ENCODE measurements at places on chromosomes 7 and 10.
A peak's percentile ranks its signal among the peaks of the same experiment; 100 is the strongest.

- H3K36me3 ChIP-seq: no peaks in the 10 kb centered on the region
- H3K4me3 ChIP-seq: no peak overlapping the region
- no peak for DNase-seq
These were observed 56.7 kb upstream of the EBF3 start for GRCh38 chr10:130020651-130021382.

GRCh38 chr10:125093974-125094705 is 66.2 kb downstream of the CTBP2 start:
- no peak overlapping the region for H3K4me3 ChIP-seq
- DNase-seq: no peak
- H3K36me3 ChIP-seq: no peaks in the 10 kb centered on the region
- no peak overlapping the region for H3K27ac ChIP-seq
- peaks cover 5% of the 10 kb centered on the region for H3K4me1 ChIP-seq
- H3K27me3 ChIP-seq: peaks cover 35% of the 10 kb centered on the region

- no peak overlapping the region for H3K4me3 ChIP-seq
- H3K4me1 ChIP-seq: no peaks in the 10 kb centered on the region
- H3K36me3 ChIP-seq: no peaks in the 10 kb centered on the region
- peaks cover 6% of the 10 kb centered on the region for H3K27me3 ChIP-seq
- no peak for DNase-seq
These were observed 357.6 kb upstream of the CELF2 start for GRCh38 chr10:10660054-10660453.

DNA sequence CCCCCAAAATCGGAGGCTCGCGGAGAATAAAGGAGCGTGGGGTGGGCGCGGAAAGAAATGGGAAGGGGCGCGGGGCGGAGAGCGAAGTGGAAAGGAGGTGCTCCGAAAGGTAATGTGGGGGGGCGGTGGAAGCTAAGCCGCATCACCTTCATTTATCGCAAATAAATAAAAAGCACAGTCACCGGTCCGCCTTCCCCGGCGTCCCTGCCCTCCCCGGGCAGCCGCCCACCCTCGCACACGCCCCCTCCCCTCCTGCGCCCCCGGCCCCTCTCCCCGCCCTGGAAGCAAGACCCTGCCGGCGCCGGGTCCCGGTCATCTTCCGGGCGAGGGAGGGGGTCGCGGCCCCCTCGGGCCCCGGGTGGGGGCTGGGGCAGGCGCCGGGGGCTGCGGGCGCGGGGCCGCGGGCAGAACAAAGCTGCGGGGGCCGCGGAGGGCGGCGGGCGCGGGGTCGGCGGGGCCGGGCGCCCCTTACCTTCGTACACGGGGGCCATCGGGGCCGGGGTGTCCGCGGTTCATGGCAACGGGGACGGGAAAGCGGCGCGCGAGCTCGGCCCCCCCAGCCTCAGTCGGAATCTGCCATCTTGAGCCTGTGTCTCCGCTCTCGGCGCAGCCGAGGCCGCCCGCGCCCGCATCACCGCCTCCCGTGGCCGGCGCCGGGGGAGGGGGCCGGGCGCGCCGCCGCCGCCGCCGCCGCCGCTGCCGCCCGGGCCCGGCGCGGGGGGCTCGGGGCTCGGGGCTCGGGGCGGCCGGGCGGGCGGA is 486 bp downstream of the HIPK2 start:
- DNase-seq: peak; percentile 21
- H3K4me3 ChIP-seq: peak overlapping the region; percentile 95
- peaks cover 4% of the 10 kb centered on the region for H3K36me3 ChIP-seq
- H3K27ac ChIP-seq: peak overlapping the region; percentile 98
- H3K4me1 ChIP-seq: peaks cover 36% of the 10 kb centered on the region

DNA sequence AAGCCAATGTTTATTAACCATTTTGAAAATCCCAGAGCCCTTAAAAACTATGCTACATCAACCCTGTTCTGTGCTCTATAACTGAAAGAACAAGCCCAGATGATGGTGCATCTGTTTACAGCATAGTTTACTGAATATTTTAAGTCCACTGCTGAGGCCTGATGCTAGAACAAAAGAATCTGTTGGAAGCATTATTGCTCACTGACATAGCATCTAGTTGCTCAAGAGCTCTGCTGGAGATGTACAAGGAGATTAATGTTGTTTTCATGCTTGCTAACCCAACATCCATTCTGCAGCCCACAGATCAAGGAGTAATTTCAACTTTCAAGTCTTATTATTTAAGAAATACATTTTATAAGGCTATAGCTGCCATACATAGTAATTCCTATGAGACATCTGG is 181.3 kb upstream of the FEZF1 start:
- H3K4me3 ChIP-seq: no peak overlapping the region
- no peak for DNase-seq
- no peaks in the 10 kb centered on the region for H3K36me3 ChIP-seq
- H3K27me3 ChIP-seq: no peaks in the 10 kb centered on the region
- H3K27ac ChIP-seq: no peak overlapping the region
- no peaks in the 10 kb centered on the region for H3K4me1 ChIP-seq

- no peak overlapping the region for H3K4me3 ChIP-seq
- no peaks in the 10 kb centered on the region for H3K36me3 ChIP-seq
- DNase-seq: no peak
- no peak overlapping the region for H3K27ac ChIP-seq
- no peaks in the 10 kb centered on the region for H3K4me1 ChIP-seq
These were observed 6.2 kb downstream of the CALML3 start for GRCh38 chr10:5530846-5531557.

GRCh38 chr7:19421861-19422260 is 276.6 kb upstream of the FERD3L start:
- H3K4me1 ChIP-seq: no peaks in the 10 kb centered on the region
- DNase-seq: no peak
- no peak overlapping the region for H3K4me3 ChIP-seq
- no peak overlapping the region for H3K27ac ChIP-seq
- H3K27me3 ChIP-seq: no peaks in the 10 kb centered on the region

GRCh38 chr7:94195201-94195600 is 191.0 kb upstream of the BET1 start:
- no peaks in the 10 kb centered on the region for H3K27me3 ChIP-seq
- no peaks in the 10 kb centered on the region for H3K4me1 ChIP-seq
- no peaks in the 10 kb centered on the region for H3K36me3 ChIP-seq
- H3K27ac ChIP-seq: no peak overlapping the region
- DNase-seq: no peak
- H3K4me3 ChIP-seq: no peak overlapping the region

DNA sequence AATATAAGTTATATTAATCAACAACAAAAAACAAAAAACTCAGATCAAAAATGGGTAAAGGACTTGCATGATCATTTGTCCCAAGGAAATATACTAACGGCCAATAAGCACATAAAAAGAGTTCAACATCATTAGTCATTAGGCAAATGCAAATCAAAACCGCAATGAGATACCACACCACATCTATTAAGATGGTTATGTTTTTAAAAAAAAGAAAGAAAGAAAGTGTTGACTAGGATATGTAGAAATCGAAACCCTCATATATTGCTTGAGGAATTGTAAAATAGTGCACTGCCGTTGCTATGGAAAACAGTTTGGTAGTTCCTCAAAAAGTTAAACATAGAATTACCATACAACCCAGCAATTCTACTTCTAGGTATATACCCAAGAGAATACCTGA is 39.4 kb upstream of the CTNNA3 start:
- no peak overlapping the region for H3K27ac ChIP-seq
- H3K36me3 ChIP-seq: no peaks in the 10 kb centered on the region
- no peaks in the 10 kb centered on the region for H3K4me1 ChIP-seq
- no peak for DNase-seq
